ENCODE measurements at places on chromosomes 2 and 18.

GRCh38 chr2:197312186-197312585 is 1.6 kb upstream of the ANKRD44 start:
- DNase-seq: no peak

DNA sequence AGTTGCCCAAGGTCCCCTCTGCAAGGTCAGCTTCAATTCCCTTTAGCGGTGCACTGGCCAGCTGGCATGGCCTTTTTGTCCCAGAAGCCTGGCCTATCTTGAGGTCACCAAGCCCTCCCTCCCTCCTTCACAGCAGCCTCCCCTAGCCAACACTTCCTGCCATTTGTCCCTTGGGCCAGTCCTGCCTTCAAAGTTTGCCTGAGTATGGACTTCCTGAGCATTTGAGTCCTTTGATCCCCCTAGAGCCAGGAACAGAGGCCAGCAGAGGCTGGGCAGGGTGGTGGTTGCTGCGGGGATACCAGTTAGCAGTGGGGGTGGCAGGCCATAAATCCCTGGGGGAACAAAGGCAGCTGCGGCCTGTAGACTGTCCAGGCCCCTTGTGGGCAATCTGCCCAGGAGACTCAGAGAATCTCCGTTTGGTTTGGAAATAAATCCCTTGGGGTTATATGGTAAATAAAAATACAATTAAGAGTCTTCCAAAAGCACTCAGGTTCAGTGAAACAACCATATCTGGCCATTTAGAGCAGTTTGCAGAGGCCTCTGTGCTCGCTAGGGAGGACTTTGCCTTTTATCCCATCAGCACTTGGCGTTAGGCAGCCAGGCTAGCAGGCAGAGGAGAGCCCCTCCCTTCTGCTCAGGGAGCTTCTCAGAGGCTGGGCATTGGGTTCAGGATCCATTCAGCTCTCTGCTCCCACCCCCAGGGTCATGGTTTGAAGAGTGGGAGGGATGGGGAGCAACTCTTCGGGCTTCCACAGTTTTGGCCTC is 3.1 kb upstream of the HES6 start:
- no peak for DNase-seq

- DNase-seq: no peak
Measured at GRCh38 chr2:230457073-230457768, 41.2 kb downstream of the SP100 start.

GRCh38 chr2:29520001-29520400 is 401.4 kb downstream of the ALK start:
- DNase-seq: no peak

DNA sequence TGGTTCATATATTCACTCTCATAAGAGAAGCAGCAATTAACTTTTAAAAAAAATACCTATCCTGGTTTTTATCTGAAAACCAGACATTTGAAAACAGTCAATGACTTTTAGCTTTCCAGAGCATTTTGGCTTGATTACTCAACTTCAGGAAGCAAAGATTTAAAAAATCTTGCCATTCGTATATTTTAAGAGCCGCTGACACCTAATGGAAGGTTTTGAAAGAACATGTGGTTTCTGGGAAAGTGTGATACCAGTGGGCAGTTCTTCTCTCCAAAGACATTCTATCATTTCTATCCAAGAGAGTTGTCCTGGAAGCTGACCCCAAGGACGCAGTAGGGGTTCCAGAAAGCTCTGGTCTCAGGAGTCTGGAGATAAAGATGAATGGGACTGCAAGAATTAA is 234.7 kb downstream of the TTC32 start:
- no peak for DNase-seq

- no peak for DNase-seq
Measured at GRCh38 chr2:196449083-196449482, 190.4 kb upstream of the CCDC150 start.

GRCh38 chr18:45839414-45840395 is 14.2 kb downstream of the SIGLEC15 start:
- DNase-seq: peak; percentile 36

- DNase-seq: no peak
Measured at GRCh38 chr18:76379226-76380126, 115.6 kb downstream of the ZNF516 start.

DNA sequence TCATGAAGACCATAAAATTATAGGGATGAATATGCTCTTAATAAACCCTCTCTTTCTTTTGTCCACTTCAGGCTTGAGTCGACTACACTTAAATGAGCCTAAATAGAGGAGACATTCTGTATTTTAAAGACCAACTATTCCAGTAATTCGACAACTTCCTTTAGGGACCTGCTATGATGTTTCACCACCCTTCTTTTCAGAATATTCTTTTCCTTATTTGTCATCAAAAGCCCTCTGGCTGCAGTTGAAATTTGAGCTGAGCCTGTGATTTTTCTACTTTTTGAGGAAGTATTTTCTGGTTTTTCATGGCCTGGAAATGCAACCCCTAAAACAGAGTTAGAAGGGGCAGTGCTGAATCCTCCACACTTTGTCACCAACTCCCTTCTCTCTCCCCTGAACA is 287.0 kb downstream of the EPHA4 start:
- DNase-seq: no peak

DNA sequence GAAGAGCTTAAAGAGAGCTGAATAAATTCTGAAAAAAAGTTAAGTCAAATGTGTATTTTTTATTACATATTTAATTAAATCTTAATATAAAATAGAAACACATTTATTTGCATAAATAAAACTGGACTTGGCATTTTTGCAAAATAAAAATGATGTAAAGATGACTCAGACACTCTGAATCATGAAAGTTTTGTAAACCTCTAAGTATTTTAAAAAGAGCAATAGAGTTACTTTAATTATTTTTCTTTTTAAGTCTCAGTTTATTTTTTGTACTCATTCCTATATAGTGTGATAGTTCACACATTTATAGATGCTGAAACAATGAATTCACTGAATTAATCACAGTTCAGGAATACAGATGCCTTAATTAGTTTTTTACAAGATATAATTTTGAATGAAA is 109.9 kb upstream of the DTNA start:
- no peak for DNase-seq

DNA sequence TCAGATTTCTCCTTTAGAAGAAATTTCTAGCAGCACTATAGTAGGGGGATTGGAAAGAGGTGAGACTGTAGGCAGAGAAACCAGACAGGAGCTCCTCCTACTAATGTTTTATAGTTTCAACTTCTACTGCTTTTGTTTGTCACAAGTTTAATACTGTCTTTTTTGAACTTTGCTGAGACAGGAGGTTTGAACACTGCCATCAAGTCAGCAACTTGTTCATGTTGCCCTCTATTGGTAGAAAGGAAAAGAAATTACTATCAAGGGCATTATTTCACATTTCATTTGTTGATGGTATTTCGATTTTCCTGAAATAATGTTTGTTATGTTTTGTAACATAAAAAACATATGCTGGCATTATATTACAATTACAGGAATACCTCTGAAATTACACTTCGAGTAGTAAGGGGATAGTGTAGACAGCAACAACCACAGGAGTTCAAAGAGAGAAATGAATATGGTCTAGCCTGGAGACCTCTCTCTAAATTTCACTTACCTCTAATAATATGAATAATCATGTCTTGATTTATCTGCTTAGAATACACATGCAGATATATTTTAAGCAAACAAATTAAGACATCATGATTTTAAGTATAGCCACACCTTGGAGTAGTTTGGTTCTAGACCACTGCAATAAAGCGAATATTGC is 12.4 kb upstream of the CCDC88A start:
- DNase-seq: peak; percentile 10

DNA sequence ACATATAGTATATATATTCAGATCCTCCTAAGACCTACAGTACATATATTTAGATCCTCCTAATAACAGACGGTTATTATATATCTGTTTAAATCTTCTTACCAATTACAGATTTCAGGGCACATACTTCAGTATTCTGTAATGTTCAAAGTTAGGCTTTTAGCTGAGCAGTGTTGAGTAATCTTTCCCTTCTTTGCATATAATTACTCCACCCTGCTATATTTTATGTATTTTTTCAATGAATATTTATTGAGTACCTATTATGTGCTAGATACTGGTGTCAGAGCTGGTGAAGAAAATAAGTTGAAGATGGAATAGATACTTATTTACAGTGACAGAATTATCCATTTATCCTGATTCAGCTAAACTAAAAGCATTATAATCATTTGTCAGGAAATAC is 84.9 kb downstream of the NEB start:
- DNase-seq: no peak

DNA sequence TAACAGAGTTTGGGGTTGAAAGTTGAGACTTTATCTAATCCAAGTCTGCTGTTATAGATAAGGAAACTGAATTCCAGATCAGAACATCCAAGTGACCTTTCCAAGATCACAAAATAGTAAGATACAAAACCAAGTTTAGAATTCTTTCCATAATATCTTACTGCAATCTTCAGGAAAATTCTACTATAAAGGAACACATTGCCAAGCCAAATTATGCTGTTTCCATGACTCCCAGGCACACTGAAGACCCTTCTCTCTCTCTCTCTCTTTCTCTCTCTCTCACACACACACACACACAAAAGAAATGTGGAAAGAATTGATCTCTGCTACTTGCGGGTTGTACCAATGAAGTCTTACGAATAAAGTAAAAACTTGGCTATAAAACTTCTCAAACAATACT is 398.4 kb downstream of the METTL4 start:
- no peak for DNase-seq

DNA sequence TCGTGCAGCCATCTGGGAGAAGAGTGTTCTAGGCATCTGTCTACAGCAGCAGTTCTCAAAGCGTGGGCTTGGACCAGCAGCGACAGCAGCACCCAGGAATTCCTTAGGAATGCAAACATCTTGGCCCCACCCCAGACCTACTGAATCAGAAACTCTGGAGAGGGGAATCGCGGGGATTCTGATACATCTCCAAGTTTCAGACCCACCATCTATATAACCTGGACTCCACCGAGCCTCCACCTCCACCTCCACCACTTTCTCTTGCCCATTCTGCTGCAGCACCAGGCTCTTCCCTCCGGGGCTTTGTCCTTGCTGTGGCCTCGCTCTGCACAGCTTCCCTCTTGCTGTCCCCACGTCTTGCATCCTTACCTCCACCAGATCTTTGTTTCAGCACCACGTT is 256.4 kb downstream of the BCL2 start:
- no peak for DNase-seq
